Coronary artery (tissue), 2 donors: ENCODE measurements at places on chromosomes 5 and 9.

DNA sequence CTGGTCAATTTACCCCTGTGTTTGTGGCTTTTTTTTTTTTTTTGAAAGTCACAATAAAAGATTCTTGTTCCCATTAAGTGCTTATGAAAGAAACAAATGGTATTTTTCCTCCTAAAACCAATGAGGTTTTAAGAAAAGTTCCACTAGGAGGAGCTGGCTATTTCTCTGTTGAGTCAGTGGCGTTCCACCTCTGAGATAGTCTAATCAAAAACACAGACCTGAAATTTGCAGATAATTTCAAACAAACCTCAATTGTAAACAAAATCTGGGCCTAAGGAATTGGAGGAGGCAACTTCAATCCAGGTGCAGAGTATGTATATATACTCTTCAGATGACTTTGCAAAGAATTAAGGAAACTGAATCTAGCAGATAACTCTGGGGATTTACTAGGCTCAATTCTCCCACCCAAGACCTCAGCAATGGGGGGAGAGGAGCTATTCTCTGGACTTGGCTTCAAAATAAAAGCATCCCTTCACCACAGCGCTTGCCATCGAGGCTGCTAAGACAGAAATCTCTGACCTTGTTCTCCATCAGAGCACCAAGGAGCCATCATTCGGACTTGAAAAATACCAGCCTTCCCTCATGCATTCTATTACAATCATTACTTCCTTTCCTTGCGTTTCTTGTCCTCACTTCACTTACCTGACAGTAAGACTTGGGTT lies 52.4 kb downstream of the FANCC start:
- no peak for DNase-seq

DNA sequence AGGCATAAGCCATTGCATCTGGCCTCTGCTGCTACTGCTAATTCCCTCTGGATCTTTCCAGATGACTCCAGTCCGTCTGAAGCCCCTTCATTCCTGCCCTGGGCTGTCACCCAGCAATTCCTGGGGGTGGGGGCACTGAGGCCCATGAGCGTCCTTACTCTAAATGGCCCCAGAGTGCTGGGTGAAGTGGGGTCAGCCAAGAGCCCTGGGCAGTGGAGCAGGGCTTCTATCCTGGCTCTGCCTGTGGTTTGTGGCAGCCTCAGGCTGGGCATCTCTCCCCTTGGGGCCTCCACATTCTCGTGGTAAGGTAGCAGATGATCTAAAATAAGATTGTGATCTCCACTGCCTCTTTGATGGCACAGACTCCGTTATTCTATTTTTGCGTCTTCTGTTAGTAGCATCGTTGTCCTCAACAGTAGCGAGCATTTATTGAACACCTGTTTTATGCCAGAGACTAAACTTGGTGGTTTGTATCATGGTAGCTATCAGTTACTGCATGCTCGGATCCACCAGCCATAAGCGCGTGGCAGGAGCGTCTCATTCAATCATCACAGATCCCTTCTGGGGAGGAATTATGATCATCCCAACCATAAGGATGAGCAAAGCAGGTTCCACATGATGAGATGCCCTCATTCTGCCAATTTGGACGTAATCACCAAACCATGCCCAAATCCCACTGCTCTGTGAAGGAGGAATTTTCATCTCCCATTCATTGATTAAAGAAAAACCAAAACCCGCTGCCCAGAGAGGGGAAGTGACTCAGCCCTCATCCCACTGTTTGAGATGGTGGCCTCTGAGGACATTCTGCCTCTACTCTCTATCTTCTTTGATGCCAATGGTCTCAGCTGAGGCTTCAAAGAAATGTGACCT lies 21.9 kb upstream of the DUSP1 start:
- DNase-seq, result no peak

GRCh38 chr5:127275641-127276193 lies 14.9 kb upstream of the MEGF10 start:
- DNase-seq, result no peak

GRCh38 chr9:132114102-132114707 lies 34.5 kb upstream of the MED27 start:
- no peak for DNase-seq

DNA sequence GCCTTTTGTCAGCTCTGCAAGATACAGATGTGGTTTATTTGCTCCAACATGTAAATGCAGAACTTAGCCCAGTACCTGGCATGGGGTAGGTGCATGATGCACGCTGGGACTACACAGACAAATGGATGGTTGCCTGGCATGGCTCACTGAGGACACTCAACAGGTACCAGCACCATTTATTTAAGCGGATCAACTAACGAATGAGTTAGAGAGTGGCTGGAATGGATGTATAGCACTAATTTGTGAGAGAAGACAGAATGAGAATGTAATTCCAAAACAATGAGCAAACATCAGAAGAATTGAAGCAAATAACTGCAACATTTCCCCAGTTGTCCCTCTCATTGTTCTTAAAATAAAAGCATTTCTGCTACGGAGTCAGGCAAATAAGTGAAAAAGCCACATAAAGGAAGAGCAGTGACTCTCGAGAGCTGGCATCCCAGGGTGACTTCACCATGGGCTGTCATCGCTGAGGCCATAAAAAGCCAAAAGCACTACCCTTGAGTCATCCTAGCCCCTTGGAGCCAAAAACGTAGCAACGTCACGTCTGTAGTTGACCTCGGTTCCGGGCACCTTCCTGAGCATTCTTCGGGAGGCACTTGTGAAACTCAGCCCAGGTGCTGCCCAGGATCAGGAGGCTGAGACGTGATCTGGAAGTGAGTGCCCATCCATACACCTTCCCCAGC lies 290.3 kb downstream of the NSG2 start:
- DNase-seq, result no peak

- DNase-seq, result no peak
Measured at GRCh38 chr5:34991486-34992238, 56.1 kb downstream of the AGXT2 start.

- DNase-seq, result no peak
Measured at GRCh38 chr5:59769832-59770231, 123.7 kb downstream of the PDE4D start.

GRCh38 chr5:163401271-163401670 lies 36.1 kb upstream of the CCNG1 start:
- DNase-seq, result no peak

DNA sequence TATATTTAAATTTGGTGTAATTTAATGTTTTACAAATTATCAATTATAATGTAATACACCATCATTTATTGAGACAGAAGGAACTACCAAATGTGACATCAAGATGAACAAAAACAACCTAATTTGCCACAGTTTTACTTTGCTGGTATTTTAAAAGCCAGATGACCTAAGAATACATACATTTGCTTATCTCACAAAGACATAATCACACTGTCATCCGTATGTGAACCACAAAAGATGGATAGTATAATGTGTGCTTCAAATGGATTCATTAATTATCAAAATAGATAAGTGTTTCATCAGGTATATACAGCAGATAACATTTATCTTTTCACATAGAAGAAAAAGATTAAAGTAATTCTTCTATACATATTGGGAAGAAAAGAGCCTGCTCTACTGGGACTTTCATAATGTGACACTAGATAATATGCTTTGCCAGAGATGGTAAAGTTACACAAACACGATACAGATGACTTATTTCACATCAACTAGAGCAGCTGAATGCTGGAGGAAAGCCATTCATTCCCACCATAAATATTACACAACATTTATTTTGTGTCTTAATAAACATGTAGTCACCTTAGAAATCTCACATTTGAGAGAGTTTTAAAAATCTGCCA lies 278.5 kb downstream of the ISL1 start:
- no peak for DNase-seq

GRCh38 chr5:50853151-50853550 lies 186.7 kb downstream of the PARP8 start:
- DNase-seq, result no peak

- no peak for DNase-seq
Measured at GRCh38 chr9:3700772-3701171, 175.0 kb upstream of the RFX3 start.

DNA sequence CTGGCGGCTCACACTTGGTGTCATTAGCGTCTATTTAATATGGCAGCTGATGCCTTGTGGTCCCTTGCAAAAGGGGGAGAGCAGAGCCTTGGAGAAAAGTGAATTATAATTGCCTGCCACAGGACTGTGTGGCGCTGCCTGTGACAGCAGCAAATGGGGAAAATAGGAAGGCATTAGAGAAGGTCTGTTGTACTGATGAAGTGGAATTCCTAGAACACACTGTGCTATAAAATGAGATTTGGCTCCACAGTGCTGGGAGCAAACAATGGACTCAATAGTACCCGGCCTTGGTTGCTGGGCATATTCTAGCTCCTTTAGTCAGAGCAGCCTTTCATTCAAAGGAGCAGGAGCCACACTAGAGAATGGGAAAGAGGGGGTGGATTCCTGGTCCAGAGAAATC lies 21.3 kb downstream of the SEMA6A start:
- DNase-seq, result no peak

DNA sequence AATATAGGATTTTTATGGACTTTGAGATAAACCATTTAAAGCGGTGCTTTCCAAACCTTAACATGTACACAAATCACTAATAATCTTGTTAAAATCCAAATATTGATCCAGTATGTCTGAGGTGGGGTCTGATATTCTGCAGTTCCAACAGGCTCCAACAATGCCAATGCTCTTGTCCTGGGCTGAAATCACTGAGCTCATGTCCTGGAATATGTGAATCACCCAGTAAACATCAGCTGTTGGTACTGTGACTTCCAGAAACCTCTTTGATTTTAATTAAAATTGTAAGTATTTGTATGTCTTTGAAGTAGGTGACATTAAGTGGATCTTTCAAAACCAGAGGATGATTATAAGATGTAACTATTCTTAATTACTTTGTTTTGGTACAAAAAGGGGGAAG lies 52.8 kb upstream of the CAST start:
- no peak for DNase-seq

DNA sequence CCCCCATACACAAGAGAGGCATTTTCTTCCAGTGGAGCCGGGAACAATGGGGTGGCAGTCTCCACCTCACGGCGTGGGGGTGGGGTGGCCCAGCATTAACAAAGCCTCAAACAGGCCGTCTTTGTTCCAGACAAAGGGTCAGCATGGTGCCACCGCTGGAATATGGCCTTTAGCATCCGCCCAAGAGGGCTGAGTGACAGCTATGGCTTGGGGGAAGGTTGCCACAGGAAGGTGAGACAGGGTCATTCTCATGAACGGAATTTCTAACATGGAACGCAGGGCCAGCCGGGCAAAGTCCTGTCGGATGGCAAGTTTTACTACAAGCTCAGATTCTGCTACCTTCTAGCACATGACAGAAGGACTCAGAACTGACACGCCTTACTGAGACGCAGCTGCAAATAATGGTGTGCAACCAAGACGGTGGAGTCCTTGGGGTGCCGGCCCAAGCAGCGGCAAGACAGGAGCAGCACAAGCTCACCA lies 64.0 kb downstream of the OTULIN start:
- DNase-seq, result no peak

GRCh38 chr9:73149371-73150067 lies 2.1 kb upstream of the ANXA1 start:
- DNase-seq, result no peak

GRCh38 chr9:99296291-99296951 lies 74.3 kb downstream of the SEC61B start:
- no peak for DNase-seq

- no peak for DNase-seq
Measured at GRCh38 chr5:57436586-57436985, 46.0 kb downstream of the ACTBL2 start.

- no peak for DNase-seq
Measured at GRCh38 chr5:48192-48591, 43.8 kb upstream of the PLEKHG4B start.

DNA sequence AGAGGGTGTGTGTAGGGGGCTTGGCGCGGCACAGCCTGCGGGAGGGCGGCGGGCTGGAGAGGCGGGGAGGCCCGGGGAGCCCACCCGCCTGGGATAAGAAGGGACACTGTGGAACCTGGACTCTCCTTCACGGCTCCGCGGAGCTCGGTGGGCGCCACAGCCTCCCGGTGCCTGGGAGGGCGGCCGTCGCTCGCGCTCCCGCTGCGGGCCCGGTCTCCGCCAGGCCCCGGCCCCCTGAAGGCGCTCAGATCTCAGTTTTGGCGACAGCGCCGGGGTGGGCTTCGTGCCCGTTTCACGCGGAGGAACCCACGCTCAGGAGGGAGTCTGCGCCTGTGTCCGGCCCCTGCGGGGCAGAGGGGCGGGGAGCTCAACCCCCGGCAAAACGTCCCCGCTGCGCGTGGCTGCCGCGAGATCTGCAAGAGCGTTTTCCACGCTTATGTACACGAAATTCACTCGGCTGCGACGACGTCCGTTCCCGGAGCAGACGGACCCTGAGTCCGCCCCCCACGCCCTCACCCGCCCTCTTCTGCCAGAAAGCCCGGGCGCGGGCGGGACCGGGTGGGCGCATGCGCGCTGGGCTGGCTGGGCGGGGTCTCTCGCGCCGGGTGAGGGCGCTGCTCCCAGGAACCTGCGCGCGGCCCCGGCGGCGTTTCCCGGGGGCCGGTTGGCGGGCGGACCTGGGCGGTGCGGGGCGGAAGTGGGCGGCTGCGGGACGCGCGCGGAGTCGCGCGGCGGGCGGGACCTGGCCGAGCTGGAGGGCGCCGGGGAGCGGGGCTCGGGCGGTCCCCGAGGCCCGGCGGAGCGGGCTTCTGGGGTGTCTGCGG lies at the start of gene NELFB:
Gene NELFB, plus strand, starts transcription at position 704 of the 824 bp plus-strand sequence.
- peak; percentile 91 for DNase-seq

DNA sequence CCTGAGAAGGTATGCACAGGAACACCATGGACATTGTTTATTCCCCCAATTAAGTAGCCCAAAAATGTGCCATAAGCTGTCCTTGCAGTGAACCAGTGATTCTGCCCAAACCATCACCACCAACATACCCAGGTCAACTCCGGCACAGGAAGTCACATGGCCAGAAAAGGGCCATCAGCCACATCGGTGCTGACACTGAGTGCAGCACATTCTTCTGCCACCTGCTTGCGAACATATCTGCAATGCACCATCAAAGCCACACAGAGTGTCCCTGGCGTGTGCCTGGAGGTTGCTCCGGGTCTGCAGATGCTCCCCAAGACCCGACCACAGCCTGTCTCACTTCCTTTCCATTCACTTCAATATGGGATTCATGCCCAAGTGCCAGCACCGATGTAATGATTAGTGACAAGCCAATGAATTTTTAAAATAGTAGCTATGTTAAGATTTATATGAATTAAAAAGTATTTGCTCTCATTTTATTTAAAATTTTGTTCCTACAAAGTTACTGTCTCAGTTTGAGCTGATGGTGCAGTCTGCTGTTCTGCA lies 37.6 kb downstream of the SYK start:
- no peak for DNase-seq

GRCh38 chr5:87002485-87002884 lies 265.2 kb upstream of the RASA1 start:
- no peak for DNase-seq

GRCh38 chr9:119639287-119639955 lies 270.2 kb upstream of the BRINP1 start:
- no peak for DNase-seq

- DNase-seq, result no peak
Measured at GRCh38 chr5:109297900-109298299, 111.9 kb downstream of the PJA2 start.
